ENCODE measurements at places on chromosomes 7 and 10. TPM values are rescaled to one million over a fixed set of nuclear protein-coding genes. Genes with fewer than 3 reads are reported as not detected.

DNA sequence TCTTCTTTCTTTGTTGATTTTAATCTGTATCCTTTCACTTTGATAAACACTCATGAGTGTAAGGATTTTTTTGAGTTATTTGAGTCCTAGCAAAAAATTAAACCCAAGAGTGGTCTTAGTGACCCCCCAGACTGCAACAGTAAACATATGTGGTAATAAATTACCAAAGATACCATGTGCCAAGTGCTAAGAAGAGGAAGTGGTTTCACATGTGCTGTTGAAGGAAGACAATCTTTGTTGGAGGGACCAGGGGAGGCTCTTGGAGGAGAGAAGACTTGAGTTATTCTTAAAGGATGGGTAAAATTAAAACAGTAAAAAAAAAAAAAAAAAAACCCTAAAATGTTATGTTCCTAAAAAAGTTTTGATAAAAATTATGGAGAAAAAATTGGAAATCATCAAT, 150.2 kb downstream of the SEC23IP start:
- DNase-seq = no peak

DNA sequence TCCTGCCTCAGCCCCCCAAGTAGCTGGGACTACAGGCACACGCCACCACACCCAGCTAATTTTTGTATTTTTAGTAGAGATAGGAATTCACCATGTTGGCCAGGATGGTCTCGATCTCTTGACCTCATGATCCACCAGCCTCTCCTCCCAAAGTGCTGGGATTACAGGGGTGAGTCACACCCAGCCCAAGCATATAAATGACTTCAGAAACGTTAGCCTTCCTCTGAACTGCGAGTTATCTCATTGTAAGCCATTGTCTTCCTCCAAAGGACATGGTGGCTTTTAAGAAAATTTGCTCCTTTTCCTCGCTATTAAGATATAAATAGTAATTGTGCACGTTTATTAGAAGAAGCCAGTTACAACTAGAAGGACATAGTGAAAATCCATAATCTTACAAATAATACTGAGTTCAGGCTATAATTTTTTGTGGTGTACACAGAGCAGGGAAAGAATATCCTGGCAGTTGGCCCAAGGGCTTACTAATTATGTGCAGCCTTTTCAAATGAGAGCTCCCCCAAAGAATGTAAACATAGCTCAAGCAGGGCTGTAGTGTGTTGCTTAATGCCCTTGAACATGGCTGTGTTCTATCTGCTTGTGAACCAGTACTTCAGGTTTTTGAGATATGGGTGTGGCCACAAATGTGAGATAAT, 495.8 kb downstream of the PARD3 start:
- peak; percentile 66 for DNase-seq

GRCh38 chr10:123663522-123663921, 2.6 kb upstream of the GPR26 start:
- no peak for DNase-seq

The ARL4A gene
- total RNA-seq = 154 TPM

The SDHAF3 gene
- 62.1 TPM for total RNA-seq
